ENCODE measurements at places on chromosomes 5 and 9.

GRCh38 chr5:78592735-78593386 lies 55.7 kb downstream of the LHFPL2 start:
- DNase-seq = no peak

GRCh38 chr5:116303340-116303739 lies 218.5 kb downstream of the COMMD10 start:
- no peak for DNase-seq

DNA sequence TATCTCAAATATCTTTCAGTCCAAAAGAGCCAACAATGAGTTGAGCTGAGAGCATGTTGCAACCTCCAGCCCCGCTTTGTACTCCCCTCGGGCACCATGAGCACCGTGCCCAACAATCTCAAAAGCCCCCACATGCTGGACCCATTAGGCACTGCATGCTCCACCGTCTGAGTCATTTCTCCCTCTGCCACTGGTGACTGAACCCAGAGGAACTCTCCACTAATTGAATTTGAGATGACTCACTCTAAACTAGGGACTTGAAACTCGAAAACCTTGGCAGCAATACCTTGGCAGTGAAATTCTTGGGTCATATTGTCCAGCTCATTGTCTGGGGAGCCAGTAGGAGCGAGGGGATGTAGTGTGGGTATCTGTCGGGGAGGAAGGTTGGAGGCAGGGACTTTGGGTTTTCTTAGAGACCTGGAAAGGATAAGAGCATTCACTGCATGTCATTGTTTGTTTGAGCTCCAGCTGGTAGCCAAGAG lies 49.9 kb upstream of the SLIT3 start:
- DNase-seq = no peak

- DNase-seq = no peak
Measured at GRCh38 chr5:95864456-95864855, 41.9 kb upstream of the GLRX start.

GRCh38 chr9:4160249-4160648 lies 139.6 kb downstream of the GLIS3 start:
- no peak for DNase-seq

GRCh38 chr9:32384364-32385151 lies at the start of gene ACO1:
Gene ACO1 (plus strand): TSS chr9:32384643. CDS start chr9:32405507, 20,864 bp downstream.
- DNase-seq = peak; percentile 91
